ENCODE measurements at places on chromosomes 5 and 9.

DNA sequence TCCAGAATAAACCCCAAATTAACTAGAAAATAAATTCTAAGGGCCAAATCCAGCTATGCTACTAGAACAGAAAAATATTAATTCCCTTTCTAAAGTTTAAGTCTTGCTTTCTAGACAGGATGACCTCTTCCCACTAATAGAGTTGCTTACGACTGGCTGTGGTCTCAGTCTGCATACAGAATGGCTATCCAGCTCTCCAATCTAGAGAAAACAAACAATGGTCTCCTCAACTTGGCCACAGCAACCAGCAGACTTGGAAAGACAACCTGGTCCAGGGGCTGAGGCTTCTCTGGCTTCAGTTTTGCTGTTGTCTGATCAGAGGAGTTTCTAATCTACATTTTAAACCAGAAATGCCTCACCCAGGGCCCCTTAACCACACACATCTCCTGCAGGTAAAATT lies 28.9 kb downstream of the RASEF start:
- no peak for DNase-seq

GRCh38 chr5:138708791-138709190 lies 44.4 kb upstream of the CTNNA1 start:
- DNase-seq: no peak

GRCh38 chr5:79962575-79963222 lies 28.4 kb downstream of the MTX3 start:
- peak; percentile 75 for DNase-seq

- DNase-seq: no peak
Observed at GRCh38 chr5:68465934-68466551, 250.5 kb downstream of the PIK3R1 start.

DNA sequence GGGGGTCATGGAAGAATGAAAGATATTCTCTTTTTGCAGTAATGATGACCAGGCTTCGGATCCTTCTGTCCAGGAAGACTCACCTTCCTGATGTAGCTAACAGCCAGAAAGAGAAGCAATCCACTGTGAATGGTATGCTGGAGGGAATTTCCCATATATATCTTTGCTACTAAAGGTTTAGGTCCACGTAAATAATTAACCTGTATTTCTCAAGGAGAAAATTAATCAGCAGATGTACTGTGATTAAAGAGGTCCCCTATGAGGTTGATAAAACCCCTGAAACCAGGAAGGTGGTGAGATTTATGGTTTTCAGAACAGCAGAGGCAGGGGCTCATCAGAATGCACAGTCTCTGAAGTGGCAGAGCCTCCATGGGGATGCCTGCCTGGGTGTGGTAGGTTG lies 11.4 kb upstream of the RAB3C start:
- no peak for DNase-seq

DNA sequence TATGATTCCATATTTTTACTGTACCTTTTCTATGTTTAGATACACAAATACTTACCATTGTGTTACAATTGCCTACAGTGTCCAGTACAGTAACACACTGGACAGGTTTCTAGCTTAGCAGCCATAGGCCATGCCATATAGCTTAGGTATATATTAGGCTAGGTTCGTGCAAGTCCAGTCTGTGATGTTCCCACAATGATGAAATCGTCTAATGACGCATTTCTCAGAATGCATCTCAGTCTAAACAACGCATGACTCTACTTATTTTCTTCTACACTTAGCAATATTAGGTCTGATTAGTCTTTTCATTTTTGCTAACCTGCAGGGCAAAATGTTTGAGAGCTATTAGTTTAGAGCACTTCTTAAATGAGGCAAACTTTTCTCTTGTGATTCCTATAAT lies 22.7 kb downstream of the OR2S2 start:
- no peak for DNase-seq

DNA sequence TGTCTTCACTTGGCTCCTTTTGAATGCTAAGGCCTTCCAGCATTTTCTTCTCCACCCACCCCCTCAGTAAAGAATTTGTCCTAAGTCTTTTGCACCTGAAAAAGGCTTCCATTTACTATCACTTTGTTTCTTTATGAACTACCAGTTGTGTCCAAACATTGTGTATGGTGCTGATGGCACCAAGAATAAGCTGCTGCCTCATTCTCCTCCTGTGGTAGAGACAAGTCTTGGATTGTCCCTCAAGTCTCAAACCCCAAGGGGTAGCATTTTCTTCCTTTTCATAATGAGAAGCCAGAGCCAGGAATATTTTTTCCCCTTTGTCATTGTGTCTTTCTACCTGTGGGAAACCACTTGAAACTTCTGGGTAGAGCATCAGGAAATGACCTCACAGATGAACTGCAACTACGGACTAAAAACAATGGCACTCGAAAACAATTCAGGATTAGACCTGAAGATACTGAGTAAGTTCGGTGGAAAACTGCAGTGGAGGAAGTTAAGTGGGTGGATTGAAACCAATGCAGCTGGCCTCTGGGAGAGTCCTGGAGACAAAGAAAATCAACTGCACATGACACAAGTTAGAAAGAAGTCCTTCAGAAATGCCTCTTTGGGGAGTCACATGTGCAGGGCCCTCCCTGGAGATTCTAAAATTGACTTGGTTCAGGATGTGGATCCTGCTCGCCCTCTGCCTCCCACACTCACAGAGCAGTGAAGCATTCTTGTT lies 80.5 kb downstream of the SH3RF2 start:
- DNase-seq: no peak

GRCh38 chr9:27165068-27165467 lies 56.0 kb downstream of the TEK start:
- no peak for DNase-seq

- DNase-seq: no peak
Observed at GRCh38 chr9:69036799-69037198, 1.2 kb downstream of the FXN start.

GRCh38 chr5:125891061-125891725 lies 532.0 kb upstream of the GRAMD2B start:
- no peak for DNase-seq

- no peak for DNase-seq
Observed at GRCh38 chr5:17196697-17197096, 20.7 kb upstream of the BASP1 start.

DNA sequence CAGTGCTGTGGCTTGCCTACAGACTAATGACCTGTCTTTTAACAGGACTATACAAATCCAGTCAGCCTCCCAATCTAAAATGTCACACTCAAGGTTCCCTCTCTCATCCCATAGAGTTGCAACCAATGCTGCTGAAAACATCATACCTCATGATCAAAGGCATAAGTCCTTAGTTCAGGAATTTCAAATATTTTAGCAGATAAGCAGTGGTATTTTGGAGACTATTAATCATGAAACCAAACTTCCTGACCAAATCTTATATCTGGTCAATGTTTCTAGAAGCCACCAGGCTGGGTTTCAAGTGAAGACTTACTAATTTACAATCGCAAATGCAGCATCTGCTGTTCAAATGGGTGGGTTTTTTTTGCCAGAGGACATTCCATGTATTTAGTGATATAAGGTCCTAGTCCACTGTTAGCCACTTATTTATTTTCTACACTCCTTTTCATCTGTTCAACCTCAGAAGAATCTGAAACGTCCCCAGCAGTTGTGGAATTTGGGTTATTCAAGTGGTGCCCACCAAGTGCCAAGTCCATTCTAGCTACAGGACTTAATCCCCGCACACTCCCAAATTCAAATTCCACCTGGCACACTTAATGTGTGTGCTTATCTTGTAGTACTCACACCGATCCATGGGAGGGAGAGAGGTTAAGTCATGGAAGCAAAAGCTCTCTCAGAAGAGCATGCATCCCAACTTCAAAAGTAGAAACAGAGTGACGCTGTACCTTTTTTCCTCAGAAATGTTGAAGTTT lies 5.8 kb downstream of the TAS2R1 start:
- no peak for DNase-seq

- DNase-seq: no peak
Observed at GRCh38 chr5:96316017-96316416, 117.0 kb downstream of the PCSK1 start.

- DNase-seq: no peak
Observed at GRCh38 chr9:134619448-134619982, 22.1 kb upstream of the COL5A1 start.

DNA sequence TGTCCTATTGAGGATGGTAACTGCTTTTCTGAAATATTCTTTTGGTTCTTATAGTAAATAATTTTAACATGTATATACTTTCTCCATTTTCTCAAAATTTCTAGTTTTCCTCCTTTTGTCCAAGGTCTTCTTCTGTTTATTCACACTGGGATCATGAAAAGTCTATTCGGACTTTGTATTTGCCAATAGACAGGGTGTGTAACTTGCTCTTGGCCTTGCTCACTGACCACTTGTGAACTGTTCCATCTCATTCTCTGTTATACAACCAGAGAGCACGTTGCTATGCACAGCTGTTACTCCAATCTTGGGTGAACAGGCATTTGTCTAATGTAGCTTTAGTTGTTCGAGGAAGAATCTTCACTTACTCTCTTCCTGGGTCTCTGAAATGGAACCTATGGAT lies 388.9 kb downstream of the SH3GL2 start:
- DNase-seq: no peak

GRCh38 chr9:132609829-132610228 lies 27.4 kb downstream of the BARHL1 start:
- DNase-seq: no peak

GRCh38 chr5:54556141-54556540 lies 38.6 kb downstream of the SNX18 start:
- DNase-seq: no peak

GRCh38 chr5:81247441-81247972 lies 14.4 kb downstream of the CKMT2 start:
- no peak for DNase-seq

DNA sequence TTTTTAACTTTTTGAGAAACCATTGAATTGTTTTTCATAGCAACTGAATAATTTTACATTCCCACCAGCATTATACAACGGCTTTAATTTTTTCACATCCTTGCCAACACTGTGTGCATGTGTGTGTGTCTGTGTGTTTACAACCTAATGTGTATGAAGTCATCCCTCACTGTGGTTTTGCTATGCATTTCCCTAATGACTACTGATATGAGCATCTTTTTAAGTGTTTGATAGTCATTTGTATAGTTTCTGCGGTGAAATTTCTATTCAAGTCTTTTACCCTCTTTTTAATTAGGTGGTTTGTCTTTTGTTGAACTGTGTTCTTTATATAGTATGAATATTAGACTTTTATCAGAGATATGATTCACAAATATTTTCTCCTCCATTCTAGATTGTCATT lies 263.1 kb upstream of the COX7C start:
- no peak for DNase-seq

- DNase-seq: no peak
Observed at GRCh38 chr9:7762600-7762999, 37.0 kb downstream of the DMAC1 start.

GRCh38 chr9:16157216-16157615 lies 604.4 kb downstream of the CCDC171 start:
- no peak for DNase-seq

GRCh38 chr9:86645303-86645702 lies 291.1 kb upstream of the TUT7 start:
- DNase-seq: no peak

DNA sequence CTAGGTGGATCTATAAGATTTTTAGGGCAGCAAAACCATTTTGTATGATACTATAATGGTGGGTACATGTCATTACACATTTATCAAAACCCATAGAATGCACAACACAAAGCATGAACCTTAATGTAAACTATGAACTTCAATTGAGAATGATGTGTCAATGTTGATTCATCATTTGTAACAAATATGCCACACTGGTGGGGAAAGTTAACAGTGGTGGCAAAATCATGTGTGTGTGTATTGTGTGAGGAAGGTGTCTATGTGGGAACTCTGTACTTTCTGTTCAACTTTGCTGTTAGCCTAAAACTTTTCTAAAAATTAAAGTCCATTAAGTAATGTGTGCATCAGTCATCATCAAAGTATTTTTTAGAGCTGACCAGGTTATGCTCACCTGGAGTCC lies 38.9 kb downstream of the HAVCR1 start:
- DNase-seq: no peak

DNA sequence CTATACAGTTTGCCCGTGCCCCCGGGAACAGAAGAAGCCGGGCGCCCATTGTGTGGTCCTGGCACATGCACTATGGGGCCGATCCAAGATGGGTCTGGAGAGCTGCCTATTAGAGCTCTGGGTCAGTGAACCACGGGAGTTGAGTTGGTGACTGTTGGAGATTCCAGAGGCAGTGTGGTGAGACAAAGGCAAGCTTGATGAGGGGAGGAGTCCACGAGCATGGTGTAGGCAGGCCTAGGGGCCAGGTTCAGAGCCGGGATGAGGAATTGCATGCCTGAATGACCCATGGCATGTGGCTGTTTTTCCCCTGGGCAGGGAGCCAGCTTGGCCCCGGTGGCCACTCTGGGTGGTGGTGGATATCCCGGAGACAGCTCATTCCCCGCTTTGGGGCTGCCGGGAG lies 84.4 kb upstream of the STC2 start:
- DNase-seq: no peak

DNA sequence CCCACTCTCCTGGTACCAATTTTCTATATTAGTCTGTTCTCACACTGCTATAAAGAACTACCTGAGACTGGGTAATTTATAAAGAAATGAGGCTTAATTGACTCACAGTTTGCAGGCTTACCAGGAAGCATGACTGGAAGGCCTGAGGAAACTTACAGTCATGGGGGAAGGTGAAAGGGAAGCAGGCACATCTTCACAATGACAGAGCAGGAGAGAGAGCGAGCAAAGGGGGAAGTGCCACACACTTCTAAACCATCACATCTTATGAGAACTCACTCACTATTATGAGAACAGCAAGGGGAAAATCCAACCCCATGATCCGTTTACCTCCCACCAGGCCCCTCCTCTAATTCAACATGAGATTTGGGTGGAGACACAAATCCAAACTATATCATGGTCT lies 72.2 kb downstream of the ATG10 start:
- DNase-seq: no peak

GRCh38 chr9:131405428-131405827 lies 11.5 kb downstream of the PRRC2B start:
- no peak for DNase-seq

DNA sequence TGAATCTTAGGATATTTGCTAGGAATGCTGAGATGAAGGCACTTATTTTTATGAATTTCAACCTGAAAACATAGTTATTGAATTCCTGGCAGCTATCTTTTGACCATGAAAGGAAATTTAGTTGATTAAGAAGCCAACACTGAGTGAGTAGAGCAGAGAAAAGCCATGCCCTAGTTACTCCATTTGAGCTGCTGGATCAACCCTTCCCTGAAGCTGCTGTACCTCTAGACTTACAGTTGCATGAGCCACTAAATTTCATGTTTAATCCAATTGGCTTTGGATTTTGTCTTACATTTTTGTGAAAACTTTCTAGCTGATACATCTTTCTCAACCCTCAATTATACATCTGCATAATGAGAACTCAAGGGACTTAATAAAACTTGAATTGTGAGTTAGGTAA lies 54.6 kb downstream of the CDC42SE2 start:
- no peak for DNase-seq

GRCh38 chr5:66427139-66427442 lies 169.1 kb upstream of the MAST4 start:
- DNase-seq: no peak

- no peak for DNase-seq
Observed at GRCh38 chr9:18478501-18479361, 4.8 kb downstream of the ADAMTSL1 start.

All from activated T-cell treated with anti-CD3 and anti-CD28 coated beads, Interleukin-2, amount 50 U/mL, for 48 hours (primary cell).